ENCODE measurements at places on chromosomes 3 and 15.

GRCh38 chr3:64138656-64139375 is 86.5 kb downstream of the PRICKLE2 start:
- DNase-seq: no peak

- DNase-seq: no peak
Observed at GRCh38 chr3:124213641-124214040, 221.7 kb upstream of the ROPN1 start.

GRCh38 chr3:13177236-13177635 is 104.0 kb upstream of the IQSEC1 start:
- DNase-seq: no peak

GRCh38 chr3:72728958-72729467 is 119.2 kb downstream of the SHQ1 start:
- DNase-seq: no peak

GRCh38 chr3:177284383-177284881 is 87.2 kb upstream of the TBL1XR1 start:
- peak; percentile 69 for DNase-seq

DNA sequence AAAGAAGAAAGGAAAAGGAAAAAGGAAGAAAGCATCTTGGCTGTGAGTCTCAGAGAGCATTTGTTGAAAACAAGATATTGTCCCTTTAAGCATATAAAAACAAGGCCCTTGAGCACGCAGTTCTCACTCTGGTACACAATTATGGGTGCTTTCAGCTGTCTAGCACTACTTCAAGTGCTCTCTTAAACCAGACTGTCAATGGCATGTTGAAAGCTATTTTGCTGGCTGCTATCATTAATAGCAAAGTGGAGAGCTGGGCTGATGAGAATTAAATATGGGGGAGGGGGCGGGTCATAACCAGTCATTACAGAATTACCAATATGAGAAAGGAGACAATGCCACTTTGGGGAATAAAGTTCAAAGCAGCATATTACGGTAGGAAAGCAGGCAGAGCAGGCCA is 9.3 kb downstream of the TLE3 start:
- DNase-seq: peak; percentile 54

DNA sequence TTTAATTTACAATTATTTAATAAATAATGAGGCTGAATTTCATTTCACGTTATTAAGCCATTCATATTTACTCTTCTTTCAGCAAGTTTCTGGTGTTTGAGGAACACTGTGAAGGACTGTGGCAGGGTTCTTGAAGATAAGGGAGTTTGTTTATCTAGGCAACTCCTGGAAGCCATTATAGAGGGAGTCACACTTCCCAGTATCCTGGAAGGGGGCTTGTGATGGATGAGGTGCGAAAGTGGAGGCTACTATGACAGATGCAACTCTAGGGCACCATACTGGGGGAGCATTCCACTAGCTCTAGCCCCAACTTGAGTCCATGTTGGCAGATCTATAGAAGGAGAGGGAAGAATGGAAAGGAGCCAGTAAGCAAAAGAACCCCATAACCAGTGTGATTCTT is 14.4 kb downstream of the CNOT10 start:
- no peak for DNase-seq

DNA sequence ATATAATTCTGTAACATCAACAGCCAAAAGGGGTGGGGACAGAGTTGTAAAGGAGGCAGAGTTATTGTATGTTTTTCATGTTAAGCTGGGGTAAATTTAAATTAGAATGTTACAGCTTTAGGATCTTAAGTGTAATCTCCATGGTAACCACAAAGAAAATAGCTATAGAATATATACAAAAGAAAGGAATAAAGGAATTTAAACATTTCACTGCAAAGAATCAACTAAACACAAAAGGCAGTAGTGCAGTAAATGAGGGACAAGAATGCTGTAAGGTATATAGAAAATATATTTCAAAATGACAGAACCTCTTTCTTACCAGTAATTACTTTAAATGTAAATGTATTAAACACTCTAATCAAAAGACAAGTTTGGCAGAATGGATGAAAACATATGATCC is 361.7 kb downstream of the SLC9A9 start:
- DNase-seq: no peak

DNA sequence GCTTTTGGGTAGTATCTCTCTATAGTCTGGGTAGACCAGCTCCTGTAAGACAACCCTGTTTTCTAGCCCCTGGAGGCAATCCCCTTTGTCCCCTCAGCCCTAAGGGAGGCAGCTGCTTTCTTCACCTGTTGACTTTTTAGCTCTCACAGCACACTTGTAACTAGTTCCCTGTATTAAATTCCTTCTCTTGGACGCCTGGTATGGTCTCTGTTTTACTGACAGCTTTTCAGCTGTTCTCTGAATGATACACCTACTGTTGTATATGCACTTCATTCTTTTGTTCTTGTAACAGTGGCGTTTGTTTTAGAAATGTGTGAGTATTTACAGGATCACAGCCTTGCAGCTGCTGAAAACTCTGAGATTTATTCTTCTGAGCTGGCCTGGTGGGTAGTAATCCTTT is 413.0 kb upstream of the RBMS3 start:
- no peak for DNase-seq

- no peak for DNase-seq
Observed at GRCh38 chr3:18189282-18190050, 235.7 kb downstream of the SATB1 start.

DNA sequence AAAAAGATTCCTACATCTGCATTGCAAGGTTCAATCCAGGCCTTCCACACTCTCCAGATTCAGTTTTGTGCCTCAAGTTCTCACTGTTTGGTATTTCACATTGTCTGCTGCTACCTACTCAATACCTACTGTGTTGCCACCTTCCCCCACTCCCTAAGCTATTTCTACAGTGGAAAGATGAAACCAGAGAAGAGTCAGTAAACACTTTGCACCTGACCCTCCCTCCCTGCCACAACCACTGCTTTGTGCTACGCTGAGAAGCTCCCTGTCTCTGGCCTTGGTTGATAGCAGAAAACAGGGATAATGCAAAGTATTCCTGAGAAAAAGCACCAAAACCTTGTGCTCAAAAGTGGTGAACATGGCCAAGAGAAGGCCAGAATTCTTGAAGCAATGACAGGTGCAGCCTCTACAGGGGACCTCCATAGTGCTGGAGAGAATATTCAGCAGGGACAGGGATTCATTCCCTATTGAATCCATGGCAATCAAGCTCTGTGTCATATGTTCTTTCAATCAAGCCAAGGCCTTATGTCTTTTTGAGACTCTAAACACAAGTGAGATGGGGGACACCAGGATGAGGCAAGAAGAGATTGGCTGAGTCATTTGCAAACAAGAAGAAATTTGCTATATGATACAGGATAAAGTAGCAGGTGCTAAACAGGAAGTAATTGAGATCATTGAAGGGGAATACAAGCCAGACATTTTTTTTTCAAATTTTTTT is 83.5 kb upstream of the LIPC start:
- DNase-seq: peak; percentile 51

GRCh38 chr3:53808496-53808895 is 37.7 kb downstream of the CHDH start:
- DNase-seq: no peak

GRCh38 chr3:41224120-41224806 is 25.0 kb downstream of the CTNNB1 start:
- no peak for DNase-seq

- peak; percentile 57 for DNase-seq
Observed at GRCh38 chr3:196661400-196661799, 21.9 kb downstream of the NRROS start.

DNA sequence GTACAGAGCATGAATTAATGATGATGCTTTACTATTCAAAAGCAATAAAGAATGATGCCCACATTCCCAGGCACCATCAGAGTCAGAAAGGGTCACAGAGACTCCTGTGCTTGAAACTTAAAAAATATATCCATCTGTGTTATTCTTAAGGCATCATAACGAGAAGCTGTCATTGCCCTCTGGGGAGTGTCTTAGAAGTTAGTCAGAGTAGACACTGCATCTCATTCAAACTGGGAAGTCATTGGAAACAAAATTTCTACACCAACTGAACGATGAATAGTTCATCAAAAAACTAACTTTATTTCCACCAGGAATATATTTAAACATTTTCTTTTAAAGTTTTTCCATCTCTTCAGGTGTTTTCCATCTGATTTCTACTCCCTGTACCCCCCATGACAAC is 122.9 kb downstream of the RFTN1 start:
- DNase-seq: no peak

DNA sequence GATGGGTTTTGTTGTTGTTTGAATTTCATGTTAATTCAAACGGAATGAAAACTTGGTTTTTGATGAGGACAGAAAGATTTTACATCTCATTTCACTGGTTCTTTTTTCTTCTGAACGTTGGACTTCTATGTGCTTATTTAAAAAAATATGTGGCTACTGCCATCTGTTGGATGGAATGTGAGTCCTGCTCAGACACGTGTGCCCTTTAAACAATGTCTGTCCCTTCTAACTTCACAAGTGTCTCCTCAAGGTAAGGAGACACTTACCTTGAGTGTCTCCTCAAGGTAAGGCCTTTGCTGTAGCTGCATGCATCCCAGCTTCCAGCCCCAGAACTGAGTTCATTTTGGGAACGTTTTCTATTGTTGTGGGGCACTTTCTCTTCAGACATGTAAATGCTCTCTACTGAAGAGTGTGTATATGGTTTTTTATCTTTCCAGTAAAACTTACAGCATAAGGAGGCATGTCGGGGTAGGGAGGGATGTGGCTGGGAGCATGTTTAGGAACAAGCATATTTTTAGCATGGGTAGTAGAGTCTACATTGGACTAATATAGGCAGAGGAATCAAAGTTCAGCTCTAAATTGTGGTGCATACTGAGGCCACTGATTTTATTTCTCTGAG is 63.1 kb upstream of the UBE3A start:
- DNase-seq: no peak

DNA sequence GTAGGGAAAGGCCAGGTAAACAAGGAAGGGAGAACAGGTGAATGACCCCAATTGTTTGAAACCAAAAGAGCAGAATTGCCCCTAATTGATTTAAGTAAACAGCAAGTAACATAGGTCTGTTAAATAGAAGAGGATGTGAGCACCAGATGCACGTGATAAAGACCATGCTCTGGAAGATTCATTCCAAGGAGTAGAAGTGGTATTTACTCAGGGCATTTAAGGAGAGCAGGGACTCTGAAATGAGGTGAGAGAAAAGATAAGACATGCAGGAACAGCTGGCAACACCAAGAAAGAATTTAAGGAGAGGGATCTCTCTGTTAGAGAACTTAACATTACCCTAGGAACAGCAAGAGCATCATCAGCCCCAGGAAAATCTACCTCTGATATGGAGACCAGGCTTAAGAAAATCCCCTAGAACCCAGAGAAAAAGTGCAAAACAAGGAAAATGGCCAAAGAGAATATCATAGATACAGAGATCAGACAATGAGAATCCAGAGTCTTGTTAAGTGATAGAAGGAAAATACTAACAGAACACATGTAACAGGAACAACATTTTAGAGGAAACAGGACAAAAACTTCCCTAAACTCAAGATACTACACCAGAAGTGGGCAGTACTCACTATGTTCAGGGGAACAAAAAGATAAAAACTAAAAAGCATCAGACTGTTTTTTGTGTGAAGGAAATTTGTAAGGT is 6.4 kb downstream of the NUDT16 start:
- DNase-seq: no peak

DNA sequence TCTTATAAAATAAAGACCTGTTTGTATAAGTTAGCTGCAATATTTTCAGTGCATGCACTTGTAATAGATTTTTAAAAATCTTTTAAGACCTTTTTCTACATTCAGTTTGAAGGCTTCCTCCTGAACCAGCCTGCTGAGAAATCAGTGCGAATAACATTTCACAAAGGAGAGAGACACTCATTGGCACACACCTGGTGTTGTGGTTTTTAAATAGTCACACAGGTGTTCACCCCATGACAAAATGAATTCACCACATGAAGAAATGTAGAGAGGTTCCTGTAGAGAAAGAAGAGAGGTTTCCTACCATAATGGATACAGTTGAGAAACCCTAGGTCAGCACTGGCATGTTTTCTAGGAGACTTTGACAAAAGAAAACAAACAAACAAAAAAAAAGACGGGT is 237.3 kb downstream of the CNTN6 start:
- no peak for DNase-seq

DNA sequence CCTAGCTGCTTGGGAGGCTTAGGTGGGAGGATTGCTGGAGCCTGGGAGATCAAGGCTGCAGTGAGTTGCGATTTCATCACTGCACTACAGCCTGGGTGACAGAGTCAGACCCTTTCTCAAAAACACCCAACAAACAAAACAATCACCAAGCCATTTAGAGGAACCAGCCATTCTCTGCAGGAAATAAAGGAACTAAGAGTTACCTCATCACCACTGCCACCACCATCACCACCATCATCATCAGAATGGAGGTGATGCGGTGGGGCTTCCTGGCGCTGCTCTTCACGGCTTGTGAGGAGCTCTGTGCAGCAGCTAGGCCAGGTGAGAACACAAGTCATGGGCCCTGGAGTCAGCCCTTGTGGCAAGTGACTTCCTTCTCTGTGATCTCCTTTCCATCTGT is 37.7 kb upstream of the KLHL25 start:
- no peak for DNase-seq
